ENCODE measurements at places on chromosomes 6 and 20.

DNA sequence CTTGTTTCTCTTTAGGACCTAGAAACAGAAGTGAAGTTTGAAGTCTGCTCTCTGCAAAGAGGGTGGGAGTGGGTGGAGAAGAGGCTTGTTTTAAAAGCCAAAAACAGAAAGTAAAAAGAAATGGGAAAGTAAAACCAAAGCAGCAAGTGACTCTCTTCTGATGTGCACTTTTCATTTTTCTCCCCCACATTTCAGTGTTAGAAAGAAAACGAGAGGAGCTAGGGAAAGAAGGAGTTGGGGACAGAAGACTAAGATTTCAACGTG, 1.3 kb downstream of the C6orf141 start:
- DNase-seq, result no peak

DNA sequence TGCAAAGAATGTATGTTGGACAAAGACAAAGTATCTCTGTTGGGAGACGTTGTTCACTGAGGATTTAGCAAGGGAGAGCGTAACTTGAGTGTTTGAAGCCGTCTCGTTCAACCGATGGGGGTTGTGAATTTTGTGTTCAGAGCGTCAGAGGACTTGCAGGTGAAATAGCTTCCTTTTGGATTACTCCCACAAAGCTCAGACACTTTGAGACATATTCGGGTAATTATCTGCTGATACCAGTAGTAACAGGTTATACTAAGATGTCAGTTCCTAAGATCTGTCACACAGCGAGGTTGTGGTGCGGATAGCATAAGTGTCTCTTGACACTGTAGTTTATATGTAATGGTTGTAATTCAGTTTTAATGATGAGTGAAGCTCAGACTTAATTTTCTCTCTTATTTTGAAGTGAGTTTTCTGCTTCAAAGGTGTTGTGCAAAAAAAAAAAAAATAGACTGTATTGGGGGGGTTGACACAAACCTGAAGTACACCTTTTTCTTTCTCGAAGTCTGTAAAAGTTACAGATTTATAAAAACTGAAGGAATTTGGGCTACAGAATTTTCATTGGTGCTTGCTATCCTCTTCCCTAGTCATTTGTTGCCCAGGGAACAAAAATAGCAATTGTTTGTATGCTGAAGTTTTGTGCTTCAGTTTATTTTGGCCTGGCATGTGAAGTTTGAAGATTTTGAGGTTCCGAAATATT, 1.7 kb downstream of the ASXL1 start:
- DNase-seq, result no peak

DNA sequence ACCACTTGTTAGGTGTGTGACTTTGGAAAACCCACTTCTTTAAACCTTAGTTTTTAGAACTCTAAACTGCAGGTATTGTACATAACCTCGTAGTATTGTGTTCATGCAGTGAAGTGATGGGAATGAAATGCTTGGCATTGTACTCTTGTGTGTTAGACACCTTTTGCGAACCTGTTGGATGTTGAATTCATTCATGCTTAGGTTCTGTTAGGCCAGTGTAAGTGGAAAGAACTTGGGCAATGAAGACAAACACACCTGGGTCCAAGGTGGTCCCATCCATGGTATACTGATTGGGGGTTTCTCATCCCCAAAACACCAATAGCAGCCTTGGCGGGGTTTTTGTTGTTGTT, 1.2 kb downstream of the ANKRD6 start:
- no peak for DNase-seq

DNA sequence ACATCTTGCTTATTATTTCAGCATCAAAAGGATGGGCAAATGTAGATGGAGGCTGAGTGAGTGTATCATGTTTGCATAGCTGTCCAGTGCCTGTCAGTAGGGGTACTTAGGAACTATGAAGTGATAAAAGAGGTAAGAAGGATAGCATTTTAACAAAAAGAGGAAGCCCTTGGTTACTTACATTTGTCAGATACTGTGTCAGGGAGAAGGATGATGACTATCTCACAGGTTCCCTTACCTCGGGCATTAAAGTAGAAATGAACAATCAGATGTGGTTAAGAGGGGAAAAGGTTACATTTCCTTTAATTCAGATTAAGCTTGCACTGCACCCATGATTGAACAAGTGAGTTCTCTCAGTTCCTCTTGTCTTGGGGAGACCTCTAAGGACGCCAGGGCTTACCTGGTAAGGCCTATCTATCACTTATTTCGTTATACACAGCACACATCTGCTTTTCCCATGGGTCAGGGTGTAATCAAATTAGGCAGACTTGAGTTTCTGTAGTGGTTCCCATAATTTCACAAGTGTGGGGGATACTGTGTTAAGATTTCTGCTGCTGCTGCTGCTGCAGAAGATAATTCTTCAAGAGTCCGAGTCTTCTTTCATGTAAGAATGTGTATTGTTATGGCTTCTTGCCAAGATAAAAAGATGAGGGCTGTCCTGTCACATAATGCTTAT, 4.5 kb downstream of the FOXO3 start:
- no peak for DNase-seq

GRCh38 chr6:12963567-12963966, 247.0 kb downstream of the PHACTR1 start:
- no peak for DNase-seq

DNA sequence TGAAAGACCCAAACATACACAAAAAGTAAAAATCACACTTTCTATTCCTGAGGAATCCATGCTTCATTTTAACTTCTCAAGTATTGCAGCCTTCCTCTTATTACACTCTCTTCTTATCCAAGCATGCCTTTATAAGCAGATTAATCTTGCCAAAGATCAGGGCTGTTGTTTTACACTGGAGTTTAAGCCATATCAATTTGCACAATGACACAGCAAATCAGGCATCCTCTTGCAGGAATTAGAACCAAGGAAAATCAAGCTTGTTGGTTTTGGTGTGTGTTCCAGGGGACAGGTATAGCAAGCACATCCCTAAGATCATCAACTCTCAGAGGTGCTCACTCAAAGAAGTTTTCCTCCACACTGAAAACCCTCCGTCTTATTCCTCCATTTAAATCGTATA, 69.5 kb downstream of the CYP39A1 start:
- DNase-seq, result no peak

- no peak for DNase-seq
These were observed 153.7 kb downstream of the HACE1 start for GRCh38 chr6:104705916-104706442.

DNA sequence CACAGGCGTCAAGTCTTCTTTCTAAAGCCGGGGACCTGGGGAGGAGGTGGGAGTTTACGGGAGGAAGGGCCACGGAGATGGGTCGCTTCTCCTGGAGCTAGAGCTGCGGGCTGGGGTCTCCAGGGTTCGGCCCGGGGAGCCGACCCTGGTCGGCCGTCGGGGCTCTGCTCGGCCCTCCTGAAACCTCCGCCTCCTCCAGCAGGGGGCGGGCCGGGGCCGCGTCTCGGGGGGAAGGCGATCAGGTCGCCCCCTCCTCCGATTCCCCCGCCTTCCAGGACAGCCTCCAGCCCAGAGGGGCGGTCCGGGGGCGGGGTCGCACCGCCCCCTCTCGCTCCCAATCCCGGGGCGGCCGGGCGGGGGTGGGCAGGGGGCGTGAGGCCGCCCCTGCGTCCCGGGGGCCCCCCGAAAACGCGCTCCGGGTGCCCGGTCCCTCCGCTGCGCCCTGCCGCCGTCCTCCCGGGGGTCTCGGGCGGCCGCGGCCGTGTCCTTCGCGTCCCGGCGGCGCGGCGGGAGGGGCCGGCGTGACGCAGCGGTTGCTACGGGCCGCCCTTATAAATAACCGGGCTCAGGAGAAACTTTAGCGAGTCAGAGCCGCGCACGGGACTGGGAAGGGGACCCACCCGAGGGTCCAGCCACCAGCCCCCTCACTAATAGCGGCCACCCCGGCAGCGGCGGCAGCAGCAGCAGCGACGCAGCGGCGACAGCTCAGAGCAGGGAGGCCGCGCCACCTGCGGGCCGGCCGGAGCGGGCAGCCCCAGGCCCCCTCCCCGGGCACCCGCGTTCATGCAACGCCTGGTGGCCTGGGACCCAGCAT, at the start of gene CEBPB:
TSS of gene CEBPB (plus strand) at position 580 of the 814 bp plus-strand sequence. CDS start at position 784, 204 bp downstream.
- peak; percentile 77 for DNase-seq

DNA sequence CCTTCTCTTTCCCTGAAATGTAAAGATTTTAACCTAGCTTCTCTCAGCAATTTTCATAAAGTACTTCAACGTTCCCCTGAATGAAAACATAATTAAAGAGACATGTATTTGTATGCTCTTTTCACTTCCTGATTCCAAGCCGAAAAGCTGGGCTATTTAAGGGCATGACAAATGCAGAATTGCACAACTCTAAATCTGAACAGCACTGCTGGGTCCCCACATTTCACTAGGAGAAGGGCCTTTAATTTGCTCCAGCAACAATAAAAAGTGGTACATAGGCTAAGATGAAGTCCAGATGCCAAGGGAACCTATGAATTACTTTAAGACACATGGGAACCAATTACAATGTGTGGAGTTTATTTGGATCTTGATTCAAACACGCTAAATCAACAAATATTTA, 42.0 kb downstream of the IRAK1BP1 start:
- no peak for DNase-seq

DNA sequence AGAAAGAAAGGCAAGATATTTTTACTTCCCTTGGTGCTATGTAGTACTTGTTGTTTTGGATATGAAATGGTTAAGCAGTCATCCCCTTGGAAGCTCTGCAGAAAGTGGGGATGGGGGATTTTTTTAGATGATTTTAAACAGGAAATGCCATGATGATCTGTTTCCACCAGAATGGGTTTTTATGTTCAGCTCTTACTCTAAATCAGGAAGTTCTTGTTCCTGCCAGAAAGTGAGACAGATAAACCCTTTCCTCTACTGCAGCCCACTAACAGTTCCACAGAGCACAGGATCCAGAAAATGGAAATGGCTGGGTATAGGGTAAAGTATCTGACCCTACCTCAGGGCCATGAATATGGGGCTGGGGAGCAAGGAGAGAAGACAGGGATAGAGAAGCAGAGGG, 32.1 kb upstream of the PPP1R3G start:
- no peak for DNase-seq

- no peak for DNase-seq
These were observed 447.9 kb downstream of the HTR1B start for GRCh38 chr6:77015350-77015749.

- DNase-seq, result no peak
These were observed 18.3 kb downstream of the RNF8 start for GRCh38 chr6:37372116-37372515.

DNA sequence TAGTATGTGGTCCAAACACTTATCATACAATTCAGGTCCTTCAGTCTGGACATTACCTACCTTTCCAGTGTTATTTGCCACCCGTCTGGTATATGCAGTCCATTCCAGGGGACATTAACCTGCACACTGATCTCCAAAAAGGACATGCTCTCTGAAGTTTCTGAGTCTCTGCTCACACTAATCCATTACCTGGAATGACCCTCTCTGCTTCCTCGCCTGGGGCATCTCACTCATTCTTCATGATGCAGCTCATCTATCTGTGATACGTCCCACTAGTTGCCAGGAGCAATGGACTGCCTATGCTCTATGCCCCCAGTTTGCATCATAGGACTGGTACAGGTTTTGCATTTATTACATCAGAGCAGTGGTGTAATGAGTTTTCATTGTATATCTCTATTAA, 5.9 kb upstream of the TUBB2B start:
- no peak for DNase-seq

DNA sequence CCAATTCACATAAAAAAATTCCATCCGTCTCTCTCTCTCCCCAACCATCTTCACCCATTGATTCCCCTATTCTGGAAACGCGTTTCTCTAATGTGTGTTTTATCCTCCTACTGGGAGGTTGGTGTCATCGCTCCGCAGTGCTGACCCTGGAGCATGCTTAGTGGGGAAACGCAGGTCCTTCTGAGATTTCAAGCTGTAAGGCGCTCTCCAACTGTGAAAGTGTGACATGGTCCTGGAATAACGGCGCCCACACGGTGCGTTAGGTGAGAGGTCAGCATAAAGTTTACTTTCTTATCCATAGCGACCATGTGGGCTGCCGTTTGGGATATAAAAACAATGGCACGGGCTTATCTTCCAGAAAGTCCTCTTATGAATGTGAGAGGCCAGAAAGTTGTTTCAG, 123.9 kb downstream of the WDR27 start:
- no peak for DNase-seq

GRCh38 chr20:24022621-24023180, 34.1 kb upstream of the GGTLC1 start:
- no peak for DNase-seq

DNA sequence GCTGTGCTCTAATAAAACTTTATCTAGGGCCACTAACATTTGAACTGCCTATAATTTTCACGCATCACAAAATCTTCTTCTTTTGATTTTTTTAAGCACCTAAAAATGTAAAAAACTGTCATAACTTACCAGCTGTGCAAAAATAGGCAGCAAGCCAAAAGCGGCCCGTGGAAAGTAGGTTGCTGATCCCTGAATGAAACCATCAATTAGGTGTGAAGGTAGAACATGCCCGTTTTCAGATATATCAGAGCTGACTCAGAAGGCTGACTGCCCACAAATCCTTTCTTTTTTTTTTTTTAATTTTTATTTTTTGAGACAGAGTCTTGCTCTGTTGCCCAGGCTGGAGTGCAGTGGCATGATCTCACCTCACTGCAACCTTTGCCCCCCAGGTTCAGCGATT, 4.9 kb upstream of the IPCEF1 start:
- DNase-seq, result no peak

- no peak for DNase-seq
These were observed 729 bp downstream of the SMOC2 start for GRCh38 chr6:168441434-168442391.

- no peak for DNase-seq
These were observed 83.3 kb downstream of the TAF4 start for GRCh38 chr20:61982191-61982950.

DNA sequence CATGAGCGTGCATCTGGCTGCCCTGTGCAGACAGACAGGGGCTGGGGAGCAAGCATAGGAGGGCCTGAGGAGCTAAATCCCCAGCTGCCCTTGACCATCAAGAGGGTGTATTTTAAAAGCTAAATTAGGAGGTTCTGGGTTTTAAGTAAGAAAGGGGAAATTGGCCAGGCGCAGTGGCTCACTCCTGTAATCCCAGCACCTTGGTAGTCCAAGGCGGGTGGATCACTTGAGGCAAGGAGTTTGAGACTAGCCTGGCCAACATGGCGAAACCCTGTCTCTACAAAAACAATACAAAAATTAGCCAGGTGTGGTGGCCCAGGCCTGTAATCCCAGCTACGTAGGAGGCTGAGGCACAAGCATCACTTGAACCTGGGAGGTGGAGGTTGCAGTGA, 27.8 kb downstream of the SERPINB6 start:
- DNase-seq, result no peak

GRCh38 chr6:165745492-165745891, 82.5 kb upstream of the PDE10A start:
- no peak for DNase-seq
